ENCODE measurements at places on chromosomes 1 and 21. TPM values are rescaled to one million over a fixed set of nuclear protein-coding genes. Genes with fewer than 3 reads are reported as not detected.

ST6GALNAC3 gene
- 0.56 TPM for total RNA-seq

IKBKE gene
- total RNA-seq = 21.4 TPM

FMO1 gene
- not detected for total RNA-seq

RIMS3 gene
- total RNA-seq = 0.28 TPM

TRPM2 gene
- not detected for total RNA-seq

ADCY10 gene
- under 0.01 TPM for total RNA-seq

HTR6 gene
- not detected for total RNA-seq

All from IMR-90 (cell line).